Glomerular endothelial cell (primary cell): ENCODE measurements at places on chromosomes 2 and 18. TPM values are rescaled to one million over a fixed set of nuclear protein-coding genes. Genes with fewer than 3 reads are reported as not detected.

- peak; percentile 94 for DNase-seq
Measured at GRCh38 chr18:58362027-58362575, 266.8 kb downstream of the ALPK2 start.

DNA sequence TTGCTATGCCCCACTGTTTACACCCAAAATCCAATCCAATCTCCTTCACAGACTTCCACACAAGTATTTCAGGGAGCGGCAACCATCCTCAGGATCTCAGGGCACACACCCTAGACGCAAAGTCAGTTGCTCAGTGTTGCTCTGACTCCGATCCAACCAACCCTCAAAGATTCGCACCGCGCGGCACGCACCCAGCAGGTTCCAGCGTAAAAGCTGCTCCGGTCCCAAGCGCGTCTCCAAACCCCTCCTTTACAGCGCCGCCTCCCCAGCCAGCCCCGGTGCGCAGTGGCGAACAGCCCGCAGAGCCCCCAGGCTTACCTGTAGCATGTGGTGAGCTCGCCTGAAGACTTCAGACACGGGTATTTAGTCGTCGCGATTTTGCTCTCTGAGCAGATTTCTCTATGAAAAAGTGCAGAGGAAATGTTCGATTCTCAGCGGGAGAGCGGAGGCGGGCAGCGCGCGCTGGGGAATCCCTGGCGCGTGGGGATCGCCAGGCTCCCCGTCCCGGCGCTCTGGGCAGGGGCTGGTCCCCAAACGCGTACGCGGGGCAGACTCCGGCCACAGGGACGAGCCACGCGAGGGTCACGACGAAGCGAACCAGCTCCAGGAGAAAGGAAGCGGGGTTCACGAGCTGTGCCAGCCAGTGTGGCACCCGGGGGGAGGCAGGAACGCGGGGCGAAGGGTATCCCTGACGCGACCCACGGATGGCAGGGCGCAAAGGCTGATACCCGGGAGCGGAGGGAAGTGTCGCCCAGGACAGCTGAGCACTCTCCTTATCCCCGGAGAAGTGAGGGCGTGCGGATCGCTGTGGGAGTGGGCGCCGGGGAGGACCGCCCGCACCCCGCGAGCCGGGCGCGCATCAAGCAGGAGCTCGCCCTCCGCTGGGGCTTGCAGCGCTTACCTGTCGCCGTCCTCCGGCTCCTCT is 650 bp downstream of the CCBE1 start:
- no peak for DNase-seq

DNA sequence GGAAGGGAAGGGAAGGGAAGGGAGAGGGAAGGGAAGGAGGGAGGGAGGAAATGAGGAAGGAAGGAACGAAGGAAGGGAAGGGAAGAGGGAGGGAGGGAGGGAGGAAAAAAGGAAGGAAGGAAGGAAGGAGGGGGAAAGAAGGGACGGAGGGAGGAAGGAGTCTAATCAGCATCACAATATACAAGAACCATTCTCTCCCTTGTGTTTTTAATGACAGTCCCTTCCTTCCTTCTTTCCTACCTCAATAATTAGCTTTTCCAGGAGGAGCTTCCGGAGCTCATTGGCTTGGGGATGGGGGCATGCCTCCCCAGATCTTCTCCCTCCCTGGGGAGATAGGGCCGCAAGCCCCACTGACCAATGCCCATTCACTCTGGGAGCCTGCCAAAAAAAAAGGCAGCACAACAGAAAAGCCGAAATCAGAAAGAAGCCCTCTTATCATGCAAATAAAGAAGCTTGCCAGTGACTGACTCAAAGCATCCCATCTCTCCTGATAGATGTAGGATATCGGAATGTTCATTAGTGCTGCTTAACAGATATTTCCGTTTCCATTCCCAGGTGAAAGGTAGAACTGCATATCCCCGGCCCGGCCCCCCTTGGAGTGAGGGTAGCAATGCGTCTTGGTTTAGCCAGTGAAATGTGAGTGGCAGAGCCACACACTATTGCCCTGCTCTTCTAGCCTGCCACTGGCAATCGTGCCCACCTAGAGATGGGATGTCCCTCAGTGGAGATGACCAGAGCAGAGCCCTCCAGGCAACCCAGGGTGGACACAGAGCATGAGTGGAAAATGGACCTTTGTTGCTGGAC is 17.8 kb upstream of the SMAD7 start:
- no peak for DNase-seq

GULP1 gene
- total RNA-seq = 15.9 and 33.8 TPM in 2 replicates

- DNase-seq = no peak
Measured at GRCh38 chr2:18180031-18180610, 301.7 kb downstream of the KCNS3 start.

GRCh38 chr2:207530160-207531031 is 634 bp downstream of the CREB1 start:
- no peak for DNase-seq

DNA sequence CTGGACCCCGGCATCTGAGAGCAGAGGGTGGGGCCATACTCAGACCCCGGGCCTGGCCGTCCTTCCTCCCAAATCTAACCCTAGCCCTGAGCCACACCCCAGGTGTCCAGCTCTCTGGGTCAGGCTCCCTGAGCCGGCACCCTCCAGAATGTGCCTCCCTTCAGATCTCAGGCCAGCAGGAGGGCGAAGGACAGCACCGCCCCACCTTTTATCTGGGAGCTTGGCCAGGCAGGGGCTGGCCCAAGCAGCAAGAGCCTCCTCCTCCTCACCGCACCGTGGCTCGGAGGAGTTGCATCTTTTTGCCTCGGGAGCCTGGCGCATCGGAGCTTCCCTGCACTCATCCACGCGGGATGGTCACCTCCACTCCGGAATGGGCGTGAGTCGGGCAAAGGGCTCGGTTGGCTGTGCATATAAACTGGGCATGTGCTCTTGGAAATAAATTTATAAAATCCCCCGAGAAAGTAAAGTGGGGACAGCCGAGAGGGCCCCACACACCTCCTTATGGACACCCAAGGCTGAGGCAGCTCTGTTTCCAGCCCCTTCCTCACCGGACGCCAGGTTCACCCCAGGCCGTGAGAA is 69.1 kb upstream of the CTDP1 start:
- no peak for DNase-seq

KLHL30 gene
- total RNA-seq = 0.12 TPM in 1 of 2 replicates, not detected in the other

GPR17 gene
- total RNA-seq = not detected in 2 replicates

DNA sequence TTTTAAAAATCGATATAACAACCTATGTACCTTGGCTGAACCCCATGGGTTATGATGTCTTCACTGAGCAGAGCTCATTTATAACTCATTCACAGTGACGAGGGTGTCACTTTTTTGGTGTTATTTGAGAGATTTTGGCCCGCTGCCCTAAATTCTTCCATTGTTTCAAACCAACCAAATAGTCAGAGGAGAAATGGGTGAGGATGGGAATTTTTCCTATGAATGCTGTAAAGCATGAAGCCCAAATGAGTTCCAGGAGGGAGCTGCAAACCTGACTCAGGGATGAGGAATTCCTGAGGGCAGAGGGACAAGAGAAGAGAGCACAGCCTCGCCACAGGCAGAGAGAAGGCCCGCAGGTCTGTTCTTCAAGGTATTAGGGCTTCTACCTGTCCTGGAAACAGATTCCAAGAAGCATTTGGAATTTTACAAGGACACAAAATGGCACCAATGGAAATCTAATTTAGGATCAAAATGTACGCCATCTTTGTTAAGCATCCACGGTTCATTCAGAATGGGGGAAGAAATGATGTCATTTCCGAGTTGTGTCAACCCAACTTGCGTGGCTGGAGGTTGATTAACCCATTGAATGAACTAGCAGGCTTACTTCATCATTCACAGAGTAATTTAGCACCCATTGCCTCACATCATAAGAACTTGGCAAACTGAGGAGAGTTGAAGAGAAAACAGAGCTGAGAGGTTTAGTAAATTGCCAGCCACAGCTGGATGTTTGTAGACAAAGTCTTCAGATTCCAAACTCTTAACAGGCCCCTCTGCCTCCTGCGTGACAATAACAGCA is 133.5 kb downstream of the LAMA3 start:
- no peak for DNase-seq

- no peak for DNase-seq
Measured at GRCh38 chr18:73711256-73711655, 436.4 kb downstream of the FBXO15 start.

DNA sequence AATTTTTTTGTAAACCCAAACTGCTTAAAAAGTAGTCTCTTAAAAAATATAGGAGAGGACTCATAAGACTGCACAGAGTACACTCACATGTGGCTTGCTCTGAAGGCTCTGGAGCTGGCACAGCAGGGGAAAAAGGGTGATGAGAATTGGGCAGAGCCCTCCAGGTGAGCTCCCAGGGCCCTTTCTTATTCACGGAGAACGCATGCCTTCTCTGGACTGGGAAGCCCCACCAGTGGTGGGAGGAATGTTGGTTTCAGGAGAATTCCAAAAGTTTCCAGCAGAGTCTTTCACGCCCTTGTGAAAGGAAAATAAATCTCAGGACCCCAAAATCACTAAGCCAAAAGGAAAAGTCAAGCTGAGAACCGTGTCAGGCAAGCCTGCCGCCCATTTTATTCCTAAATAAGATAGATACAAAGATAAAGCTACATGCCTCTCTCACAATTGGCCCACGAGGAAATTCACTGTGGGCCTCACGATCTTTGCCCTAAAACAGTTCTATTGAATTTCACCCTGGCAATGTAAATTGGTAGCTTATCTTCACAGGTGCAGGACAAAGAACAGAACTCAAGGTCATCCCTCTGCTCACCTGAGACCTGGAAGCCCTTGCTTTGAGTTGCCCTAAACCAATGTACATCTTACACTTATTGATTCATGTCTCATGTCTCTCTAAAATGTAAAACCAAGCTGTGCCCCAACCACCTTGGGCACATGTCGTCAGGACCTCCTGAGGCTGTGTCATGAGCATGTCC is 15.5 kb upstream of the MC5R start:
- no peak for DNase-seq

GRCh38 chr2:171963198-171963597 is 36.6 kb upstream of the METAP1D start:
- no peak for DNase-seq

TUBA4B gene
- total RNA-seq = not detected in 2 replicates

MBP gene
- 14.1 and 17.1 TPM in 2 replicates for total RNA-seq

DNA sequence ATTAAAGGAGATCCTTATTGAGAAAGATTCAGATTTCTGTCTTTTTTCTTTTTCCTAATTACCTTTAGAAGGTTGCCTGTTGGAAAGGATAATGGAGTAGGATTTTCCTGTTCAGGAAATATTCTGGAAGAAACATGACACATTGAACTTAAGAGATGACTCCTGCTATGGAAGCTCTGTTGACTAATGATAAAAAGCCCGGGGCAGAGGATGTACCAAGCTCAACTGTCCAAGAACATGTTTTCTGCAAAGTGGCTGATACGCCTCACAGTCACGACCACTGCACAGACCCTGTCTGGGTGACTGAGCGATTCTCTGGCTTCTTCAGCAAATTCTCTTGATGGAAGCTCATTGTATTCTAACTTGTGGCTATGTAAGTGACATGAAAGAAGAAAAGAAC is 86.2 kb upstream of the THOC1 start:
- no peak for DNase-seq

DNA sequence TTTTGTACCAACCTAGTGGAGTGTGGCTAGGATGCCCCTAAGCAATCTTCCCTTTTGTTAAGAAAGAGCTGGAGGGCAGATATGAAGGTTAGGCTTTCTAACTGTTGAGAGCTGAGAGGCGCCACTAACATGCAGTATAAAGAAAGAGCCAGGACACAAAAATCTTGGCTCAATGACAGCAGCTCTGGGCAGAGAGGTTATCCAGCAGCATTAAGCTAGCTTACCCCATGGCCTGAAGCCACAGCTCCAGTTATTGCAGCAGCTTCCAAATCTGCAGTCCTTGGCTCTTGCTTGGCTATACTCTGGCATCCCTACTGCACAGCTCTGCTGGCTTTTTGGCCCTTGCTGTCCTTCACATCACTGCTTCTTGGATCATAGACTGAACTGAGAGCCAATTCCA is 213.4 kb downstream of the GPD2 start:
- no peak for DNase-seq

DNA sequence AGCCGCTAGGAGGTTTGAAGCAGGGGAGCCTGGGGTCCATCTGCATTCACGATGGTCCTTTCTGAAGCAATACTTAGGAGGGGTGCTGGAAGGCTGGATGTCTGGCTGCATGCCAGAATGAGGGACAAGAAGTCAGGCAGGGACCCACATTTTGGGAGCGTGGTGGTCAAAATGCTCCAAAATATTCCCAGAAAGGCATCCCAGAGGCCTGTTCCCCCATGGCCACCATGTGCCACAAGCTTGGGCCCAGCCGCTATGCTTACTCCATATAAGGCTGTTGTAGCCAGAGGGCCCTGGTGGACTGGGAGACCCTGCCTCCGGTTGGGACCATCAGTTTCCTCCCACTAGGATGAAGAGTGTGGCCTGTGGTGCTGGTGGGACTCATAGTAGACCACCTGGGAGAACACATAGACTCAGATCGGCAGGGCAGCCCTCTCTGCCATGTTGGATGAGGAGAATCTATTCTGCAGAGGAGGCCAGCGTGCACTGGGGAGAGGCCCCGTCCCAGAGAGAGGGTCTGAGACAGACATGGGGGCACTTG is 3.6 kb upstream of the PROM2 start:
- no peak for DNase-seq

GRCh38 chr2:2846332-2847208 is 515.5 kb upstream of the MYT1L start:
- no peak for DNase-seq

DNA sequence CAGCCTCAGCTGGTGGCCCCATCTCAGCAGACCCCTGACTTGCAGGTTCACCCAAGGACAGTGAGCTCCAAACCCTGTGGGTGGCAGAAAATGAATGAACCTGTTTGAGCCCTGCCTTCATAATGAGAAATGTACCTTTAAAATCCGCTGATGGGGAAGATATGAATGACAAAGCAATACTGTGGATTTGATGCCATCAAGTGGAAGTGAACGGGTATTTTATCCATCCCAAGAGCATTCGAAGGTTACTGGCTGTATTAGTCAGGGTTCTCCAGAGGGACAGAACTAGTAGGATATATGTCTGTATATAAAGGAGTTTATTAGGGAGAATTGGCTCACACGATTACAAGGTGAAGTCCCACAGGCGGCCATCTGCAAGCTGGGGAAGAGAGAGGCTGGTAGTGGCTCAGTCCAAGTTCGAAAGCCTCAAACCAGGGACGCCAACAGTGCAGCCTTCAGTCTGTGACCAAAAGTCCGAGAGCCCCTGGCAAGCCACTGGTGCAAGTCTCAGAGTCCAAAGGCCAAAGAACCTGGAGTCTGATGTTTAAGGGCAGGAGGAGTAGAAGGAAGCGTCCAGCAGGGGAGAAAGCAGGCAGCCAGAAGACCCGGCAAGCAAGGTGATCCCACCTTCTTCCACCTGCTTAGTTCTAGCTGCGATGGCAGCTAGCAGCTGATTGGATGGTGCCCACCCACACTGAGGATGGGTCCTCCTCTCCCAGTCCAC is 32.1 kb downstream of the TOGARAM2 start:
- no peak for DNase-seq

SLC9A4 gene
- not detected in 2 replicates for total RNA-seq

RSAD2 gene
- 0.44 and 12.7 TPM in 2 replicates for total RNA-seq

GRCh38 chr18:52152036-52152435 is 188.0 kb upstream of the DCC start:
- no peak for DNase-seq

FNDC4 gene
- 27.5 and 34.3 TPM in 2 replicates for total RNA-seq

DNA sequence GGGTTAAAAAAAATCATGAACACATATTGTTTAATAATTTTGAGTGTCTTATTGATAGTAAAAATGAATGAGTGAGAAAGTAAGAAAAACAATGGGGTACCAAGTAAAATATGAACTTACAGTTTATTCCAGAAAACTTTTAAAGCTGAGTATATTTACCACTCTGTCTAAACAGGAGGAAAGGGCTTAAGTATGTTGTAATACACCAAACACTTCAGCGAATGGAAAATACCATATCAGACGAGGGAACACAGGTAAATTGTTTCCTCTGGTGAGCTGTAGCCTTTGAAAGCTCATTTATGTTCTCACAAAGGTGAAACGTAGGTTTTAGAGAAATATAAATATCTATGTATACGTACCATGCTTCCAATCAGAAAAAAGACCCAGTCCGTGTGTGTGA is 1209.6 kb upstream of the ZEB2 start:
- no peak for DNase-seq
